Stromal cell of bone marrow (primary cell): ENCODE measurements at places on chromosomes 6 and 20.

- DNase-seq = peak; percentile 54
These were observed 93.7 kb downstream of the TCP11 start for GRCh38 chr6:35047265-35048011.

DNA sequence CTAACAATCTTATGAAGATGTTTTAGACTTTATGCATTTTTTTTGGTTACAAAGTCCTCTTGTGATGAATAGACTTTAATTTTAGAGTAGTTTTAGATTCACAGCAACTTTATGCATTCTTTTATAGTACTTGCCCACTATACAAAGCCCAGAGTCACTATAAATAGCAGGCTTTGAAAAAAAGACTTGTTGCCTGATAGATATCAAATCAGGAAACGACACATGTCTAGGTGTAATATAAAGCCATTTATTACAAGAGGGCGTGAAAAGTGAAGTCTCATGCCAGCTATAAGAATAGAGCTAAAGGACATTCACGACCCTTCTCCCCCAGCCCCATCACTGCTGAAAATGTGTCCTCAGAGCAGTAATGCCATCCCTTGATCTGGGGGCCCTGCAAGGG lies 78.0 kb upstream of the MRPS10 start:
- no peak for DNase-seq

GRCh38 chr20:16551607-16552006 lies 21.6 kb downstream of the KIF16B start:
- no peak for DNase-seq

DNA sequence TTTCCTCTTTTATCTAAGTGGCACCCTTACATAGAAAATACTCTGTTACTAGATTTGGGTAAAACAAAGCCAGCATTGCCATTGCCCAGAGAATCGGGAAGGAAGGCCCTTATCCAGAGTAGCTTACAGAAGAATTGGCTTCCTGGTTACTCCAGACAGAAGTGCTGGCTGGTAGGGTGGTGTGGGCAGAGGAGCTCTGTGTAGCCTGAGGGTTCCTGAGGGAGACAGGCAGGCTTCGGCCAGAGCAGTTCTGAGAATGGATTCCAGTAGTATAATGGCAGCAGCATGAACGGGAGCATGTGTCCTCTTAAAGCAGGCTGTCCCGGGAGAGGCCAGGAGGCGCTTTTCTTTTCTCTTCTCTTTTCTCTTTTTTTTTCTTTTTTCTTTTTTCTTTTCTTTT lies 11.9 kb downstream of the CUL9 start:
- DNase-seq = no peak

DNA sequence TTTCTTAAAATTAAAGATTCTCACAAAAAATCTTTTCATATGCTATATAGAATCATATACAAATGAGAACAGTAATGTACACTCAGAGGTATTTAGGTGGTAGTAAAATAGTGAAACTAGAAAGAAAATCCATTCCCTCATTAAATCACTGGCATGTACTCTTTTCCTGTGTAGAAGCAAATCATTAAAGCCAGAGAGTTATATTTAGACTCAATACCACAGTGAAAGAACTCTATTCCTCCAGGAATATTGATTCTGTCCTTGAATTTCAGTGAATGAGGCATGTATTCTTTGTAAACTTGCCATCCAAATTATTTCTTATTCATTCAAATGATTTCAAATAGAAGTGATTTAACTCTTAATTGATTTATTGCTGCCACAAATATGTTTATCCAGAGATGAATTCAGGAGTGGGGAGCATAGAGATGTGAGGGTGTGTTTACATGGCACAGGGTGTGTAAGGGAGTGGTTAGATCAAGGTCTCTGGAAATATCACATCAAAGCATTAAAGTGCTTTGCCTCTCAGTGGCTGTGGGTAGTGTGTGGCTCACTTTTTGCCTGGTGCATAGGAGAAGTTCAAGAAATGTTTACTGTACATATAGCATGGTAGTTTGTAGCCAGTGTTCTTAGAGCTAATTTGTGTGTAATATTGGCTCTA lies 141.2 kb downstream of the FAM83B start:
- DNase-seq = no peak

DNA sequence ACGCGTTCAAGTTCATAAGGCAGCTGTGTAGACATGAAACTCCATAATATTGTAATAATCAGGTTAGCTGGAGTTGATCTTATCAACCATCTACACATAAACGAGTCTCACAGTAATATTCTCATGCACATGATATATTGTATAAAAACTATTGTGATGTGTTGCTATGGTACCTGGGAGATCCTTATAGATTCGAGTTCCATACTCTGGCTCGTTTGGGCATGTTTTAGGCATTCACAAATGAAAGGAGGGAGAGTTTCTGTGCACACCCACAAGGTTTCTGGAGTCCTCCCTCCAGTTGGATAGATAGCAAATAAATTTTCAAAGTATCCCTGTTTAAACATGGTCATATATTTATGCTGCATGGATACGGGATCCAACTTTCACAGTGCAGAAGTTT lies 567.5 kb upstream of the SLC35B3 start:
- DNase-seq = no peak
